ENCODE measurements at places on chromosomes 5 and 9.
A peak's percentile ranks its signal among the peaks of the same experiment; 100 is the strongest.

DNA sequence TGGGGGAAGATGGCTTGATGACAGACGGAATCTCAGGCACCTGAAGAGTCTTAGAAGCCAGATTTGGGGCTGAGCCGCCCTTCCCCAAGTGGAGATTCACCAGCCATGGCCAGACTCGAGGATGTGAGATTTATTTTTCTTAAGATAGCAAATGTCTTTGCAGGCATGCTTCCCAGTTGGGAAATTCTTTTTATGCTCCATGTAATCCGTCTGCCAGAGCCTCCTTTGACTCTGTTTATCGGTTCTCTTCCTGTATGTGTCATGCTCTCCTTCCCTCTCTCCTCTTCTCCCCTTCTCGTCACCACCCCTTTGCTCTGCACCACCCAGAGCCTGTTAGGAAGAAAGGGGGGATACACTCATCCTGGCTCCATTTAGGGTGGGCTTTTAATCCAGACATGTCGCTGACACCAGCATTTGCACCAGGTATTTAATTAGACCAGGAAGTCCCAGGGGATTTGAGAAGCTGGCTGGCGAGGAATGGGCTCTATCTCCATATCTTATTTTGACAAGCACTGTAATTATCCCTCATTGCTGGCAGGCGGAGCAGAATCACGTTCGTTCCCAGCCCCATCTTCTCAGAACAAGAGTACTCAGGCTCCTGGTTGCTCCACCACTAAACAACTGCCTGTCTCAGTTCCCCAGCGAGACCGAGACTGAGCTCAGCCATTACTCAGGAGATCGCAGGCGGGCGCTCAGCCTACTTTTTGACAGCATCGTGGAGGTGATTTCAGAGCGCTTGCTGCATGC lies 50.9 kb downstream of the KCNIP1 start:
- no peak overlapping the region for H3K4me3 ChIP-seq
- H3K36me3 ChIP-seq = no peaks in the 10 kb centered on the region
- no peak overlapping the region for H3K27ac ChIP-seq
- DNase-seq = no peak

DNA sequence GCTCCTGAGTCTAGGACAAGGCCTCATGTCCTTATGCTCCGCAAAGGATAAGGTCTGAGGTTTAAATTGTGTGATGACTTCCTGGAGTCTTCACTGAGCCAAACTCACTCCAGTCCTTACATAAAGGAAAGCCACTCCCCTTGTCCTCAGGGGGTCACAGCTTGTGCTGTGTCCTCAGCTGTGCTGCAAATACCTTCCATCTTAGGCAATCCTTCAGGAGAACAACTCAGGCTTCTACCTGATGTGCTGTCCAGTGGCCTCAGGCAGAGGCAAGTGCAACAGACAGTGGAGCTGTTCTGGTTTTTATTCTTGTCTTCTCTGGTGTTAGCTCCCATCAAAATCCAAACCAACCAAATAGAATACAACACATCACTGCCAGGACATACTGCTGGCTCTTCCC lies 151.5 kb downstream of the TAF11L14 start:
- no peak for DNase-seq
- H3K4me1 ChIP-seq = no peaks in the 10 kb centered on the region
- no peak overlapping the region for H3K4me3 ChIP-seq
- no peaks in the 10 kb centered on the region for H3K27me3 ChIP-seq

DNA sequence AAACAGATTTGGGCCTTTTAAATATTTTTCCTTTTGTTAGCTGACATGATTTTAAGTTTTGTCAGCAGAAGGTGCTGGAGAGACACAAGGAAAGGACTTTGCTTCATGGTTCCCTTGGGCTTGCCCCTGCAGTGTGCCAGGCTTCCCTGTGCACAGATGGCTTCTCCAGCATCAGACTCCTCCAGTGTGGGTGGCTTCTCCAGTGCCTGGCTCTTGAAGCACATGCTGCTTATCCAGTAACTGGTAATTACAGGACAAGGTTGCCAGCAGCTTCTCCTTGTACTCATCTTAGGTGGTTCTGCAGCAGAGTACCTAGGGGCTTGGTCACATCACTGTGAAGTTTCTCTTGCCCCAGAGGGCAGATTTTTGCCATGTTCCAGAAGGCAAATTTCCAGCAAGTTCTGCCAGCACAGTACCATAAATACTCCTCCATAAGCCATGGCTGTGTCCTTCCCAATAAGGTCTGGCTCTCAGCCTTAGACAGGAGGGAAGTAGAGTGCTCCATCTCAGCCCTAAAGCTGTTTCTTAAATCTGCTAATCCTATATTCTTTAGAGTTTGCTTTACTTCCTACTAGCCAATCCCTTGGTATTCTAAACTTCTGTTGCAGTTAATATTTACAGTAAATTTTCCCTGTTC lies 62.4 kb downstream of the PJA2 start:
- DNase-seq = no peak
- no peak overlapping the region for H3K27ac ChIP-seq
- no peak overlapping the region for H3K4me3 ChIP-seq

- H3K36me3 ChIP-seq = no peaks in the 10 kb centered on the region
- no peaks in the 10 kb centered on the region for H3K27me3 ChIP-seq
- H3K4me3 ChIP-seq = no peak overlapping the region
- H3K27ac ChIP-seq = no peak overlapping the region
Observed at GRCh38 chr9:83636813-83637212, 13.9 kb downstream of the IDNK start.

- no peak for DNase-seq
- H3K4me1 ChIP-seq = no peaks in the 10 kb centered on the region
- H3K27me3 ChIP-seq = no peaks in the 10 kb centered on the region
Observed at GRCh38 chr5:178590924-178591423, 781 bp upstream of the COL23A1 start.

- no peak overlapping the region for H3K4me3 ChIP-seq
- no peaks in the 10 kb centered on the region for H3K27me3 ChIP-seq
- no peaks in the 10 kb centered on the region for H3K4me1 ChIP-seq
- peaks cover 79% of the 10 kb centered on the region for H3K36me3 ChIP-seq
- no peak overlapping the region for H3K27ac ChIP-seq
Observed at GRCh38 chr5:10262995-10263394, 12.9 kb downstream of the CCT5 start.

- no peak overlapping the region for H3K27ac ChIP-seq
- H3K36me3 ChIP-seq = no peaks in the 10 kb centered on the region
- no peak for DNase-seq
- no peaks in the 10 kb centered on the region for H3K4me1 ChIP-seq
- no peak overlapping the region for H3K4me3 ChIP-seq
Observed at GRCh38 chr9:137301081-137301947, 757 bp downstream of the NRARP start.

DNA sequence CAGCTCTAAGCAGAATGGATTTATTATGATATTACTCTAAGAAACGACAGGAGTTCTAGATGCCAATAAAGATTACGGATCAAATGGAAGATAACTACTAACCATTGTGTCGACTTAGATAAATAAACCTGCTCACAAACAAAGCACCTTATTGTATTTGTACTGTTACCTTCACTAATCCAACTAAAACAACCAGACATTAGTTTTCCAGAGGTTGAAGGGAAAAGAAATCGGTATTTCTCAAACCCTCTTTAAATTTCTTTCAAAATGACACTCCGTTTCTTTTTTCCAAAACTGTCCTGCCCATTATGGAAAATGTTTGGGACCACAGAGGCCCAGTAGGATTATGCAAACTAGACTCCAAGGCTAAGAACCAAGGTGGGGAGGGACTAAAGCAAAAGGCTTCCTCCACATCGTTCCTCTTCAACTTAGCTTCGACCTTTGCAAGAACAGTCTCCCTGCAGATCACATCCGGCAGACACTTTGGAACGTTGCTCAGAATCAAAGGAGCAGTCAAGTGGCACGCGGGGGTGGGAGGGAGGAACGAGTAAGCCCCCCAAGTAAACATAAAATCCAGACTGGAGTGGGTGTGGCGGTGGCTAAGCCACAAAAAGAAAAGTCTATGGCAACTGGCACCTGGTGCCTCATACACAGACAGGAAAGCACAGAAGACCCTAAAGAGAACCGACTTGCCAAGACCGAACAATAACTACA lies 2.7 kb downstream of the MLLT3 start:
- peak overlapping the region; percentile 89 for H3K4me3 ChIP-seq
- H3K4me1 ChIP-seq = peaks cover 57% of the 10 kb centered on the region
- peak; percentile 74 for DNase-seq
- peaks cover 11% of the 10 kb centered on the region for H3K36me3 ChIP-seq

DNA sequence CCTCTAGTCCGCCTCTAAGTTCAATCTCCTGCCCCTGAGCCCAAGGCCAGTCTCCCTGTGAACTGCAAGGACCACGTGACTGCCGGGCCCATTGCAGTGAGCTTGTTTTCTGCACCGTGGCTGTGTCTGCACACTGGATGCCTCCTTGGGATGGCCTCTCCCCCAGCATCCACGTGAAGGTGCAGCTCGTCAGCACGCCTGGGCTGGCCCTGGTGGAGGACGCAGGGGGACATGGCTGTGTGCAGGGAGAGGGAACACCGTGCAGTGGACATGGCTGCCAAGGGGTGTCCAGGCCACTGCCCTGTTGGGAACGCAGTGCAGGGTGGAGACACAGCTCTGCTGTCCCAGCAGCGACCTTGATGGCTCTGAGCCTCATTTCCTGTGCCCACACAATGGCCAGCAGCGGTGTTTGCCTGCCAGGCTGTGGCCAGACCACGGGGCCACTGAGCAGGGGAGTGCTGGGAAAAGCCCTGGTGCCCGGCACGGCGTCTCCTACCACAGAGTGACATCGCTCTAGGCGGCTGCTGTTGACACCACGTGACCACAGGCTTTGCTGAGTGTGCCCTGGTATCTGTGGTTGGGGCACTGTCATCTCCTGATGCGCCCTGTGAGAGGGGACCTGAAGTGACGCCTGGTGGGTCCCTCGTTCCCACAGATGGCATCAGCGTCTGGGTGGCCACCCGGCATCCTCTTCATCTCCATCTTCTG lies 26.9 kb upstream of the EXOC3 start:
- peak overlapping the region; percentile 33 for H3K27ac ChIP-seq
- no peak for DNase-seq
- H3K4me1 ChIP-seq = peaks cover 10% of the 10 kb centered on the region
- no peaks in the 10 kb centered on the region for H3K36me3 ChIP-seq

DNA sequence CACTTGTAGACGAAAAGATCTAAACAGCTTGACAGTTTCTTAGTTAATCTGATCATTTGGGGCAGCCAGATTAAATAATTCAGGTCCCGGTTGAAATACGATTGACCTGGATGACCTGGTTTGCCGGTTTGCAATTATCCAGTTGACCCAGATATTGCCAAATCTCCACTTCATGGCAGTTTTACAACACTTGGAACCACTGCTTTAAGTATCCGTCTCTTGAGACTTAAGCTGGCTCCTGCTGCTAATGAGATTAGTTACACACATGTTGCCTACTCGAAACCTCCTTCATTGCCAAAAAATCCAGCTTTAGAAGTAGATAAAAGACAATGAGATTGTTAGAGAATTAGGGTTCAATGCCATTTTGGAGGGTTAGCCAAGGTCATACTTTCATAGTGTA lies 136.2 kb upstream of the HAPLN1 start:
- no peaks in the 10 kb centered on the region for H3K4me1 ChIP-seq
- H3K27me3 ChIP-seq = no peaks in the 10 kb centered on the region
- no peak for DNase-seq
- no peak overlapping the region for H3K27ac ChIP-seq
- H3K4me3 ChIP-seq = no peak overlapping the region

- DNase-seq = no peak
- H3K27ac ChIP-seq = no peak overlapping the region
- H3K4me3 ChIP-seq = no peak overlapping the region
- H3K36me3 ChIP-seq = no peaks in the 10 kb centered on the region
- no peaks in the 10 kb centered on the region for H3K27me3 ChIP-seq
Observed at GRCh38 chr9:88814577-88814976, 176.7 kb upstream of the S1PR3 start.

DNA sequence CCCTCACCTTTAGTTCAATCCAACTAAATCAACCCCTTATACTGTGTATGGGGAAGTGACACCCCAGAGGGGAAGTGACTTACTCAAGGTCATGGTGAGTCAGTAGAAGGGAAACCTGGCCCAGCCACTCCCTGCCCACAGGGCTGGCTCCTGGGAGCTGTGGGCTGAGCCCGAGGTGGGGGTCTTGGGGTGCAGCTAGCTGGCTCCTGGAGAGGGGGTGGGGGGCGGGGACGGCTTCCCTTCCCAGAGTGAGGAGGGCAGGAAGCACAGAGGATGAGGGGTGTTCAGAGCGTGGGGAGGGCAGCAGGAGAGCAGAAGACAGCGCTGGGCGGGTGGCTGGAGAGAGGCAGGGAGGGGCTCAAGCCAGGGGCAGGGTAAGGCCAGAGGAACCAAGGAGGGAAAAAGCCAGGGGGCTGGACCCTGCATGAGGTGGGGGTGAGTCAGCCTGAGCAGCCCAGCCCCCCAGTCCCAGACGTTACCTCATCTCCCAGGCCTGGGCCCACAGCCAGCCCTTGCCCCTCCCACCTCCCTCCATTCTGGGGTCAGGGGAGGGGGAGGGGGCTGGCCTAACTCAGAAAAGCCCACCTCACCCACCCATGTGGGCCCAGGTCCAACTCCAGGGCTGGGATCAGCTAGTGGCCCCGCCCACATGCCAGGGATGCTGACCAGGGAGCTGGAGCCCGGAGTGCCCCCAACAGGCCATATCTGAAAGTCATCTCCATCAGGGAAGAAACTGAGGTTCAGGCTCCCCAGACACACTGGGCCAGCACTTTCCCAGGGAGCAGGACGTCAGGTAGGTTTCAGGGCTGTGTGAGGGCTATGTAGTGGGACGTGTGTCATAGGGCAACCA lies 2.8 kb downstream of the PDLIM7 start:
- H3K27ac ChIP-seq = no peak overlapping the region
- no peaks in the 10 kb centered on the region for H3K27me3 ChIP-seq
- no peak overlapping the region for H3K4me3 ChIP-seq

DNA sequence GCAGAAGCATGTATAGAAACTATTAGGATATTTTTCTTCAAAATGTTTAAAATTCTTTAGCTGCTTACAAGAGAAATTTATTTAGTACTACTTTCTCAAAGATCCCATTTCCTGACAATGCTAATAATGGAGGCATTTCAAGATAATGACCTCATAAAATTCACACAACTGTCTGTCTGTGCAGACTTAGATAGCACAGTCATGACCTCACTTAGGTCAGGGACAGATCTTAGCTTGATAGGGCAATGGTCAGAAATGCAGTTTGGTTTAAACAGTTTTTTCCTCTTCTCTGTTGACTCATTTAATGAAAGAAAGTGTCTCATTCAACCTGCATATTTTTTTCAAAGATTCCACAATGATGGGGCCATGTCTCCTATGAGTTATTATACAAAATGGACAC lies 128.4 kb downstream of the GRIA1 start:
- no peak overlapping the region for H3K4me3 ChIP-seq
- no peaks in the 10 kb centered on the region for H3K4me1 ChIP-seq
- H3K36me3 ChIP-seq = no peaks in the 10 kb centered on the region
- no peak overlapping the region for H3K27ac ChIP-seq
- no peak for DNase-seq
- no peaks in the 10 kb centered on the region for H3K27me3 ChIP-seq

GRCh38 chr5:135671052-135671705 lies 92.4 kb upstream of the CXCL14 start:
- no peak overlapping the region for H3K4me3 ChIP-seq
- no peak overlapping the region for H3K27ac ChIP-seq
- no peaks in the 10 kb centered on the region for H3K36me3 ChIP-seq

DNA sequence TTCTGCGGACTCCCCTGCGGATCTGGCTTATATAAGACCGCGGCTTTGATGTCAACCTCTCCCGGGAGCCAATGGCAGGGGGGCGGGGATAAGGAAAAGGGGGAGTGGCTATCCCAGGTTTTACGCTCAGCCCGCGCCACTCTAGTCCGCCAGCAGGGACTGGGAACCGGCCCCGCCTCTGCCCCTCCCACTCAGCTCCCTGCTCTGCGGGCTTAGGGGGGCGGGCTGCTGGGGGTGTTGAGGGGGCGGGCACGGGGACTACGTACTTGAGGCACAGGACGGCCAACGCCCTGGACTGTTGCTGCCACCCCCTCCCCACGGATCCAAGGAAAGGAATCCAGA lies at the start of gene HAND1:
TSS of gene HAND1 (minus strand) at position 4 of the 342 bp plus-strand sequence. CDS start 219 bp downstream, outside the sequence.
- no peak for DNase-seq
- no peak within 1 kb of the TSS for H3K27ac ChIP-seq
- no peaks in the 10 kb centered on the region for H3K36me3 ChIP-seq
- H3K27me3 ChIP-seq = peaks cover 29% of the 10 kb centered on the region
